ENCODE measurements at places on chromosomes 11 and 22.

DNA sequence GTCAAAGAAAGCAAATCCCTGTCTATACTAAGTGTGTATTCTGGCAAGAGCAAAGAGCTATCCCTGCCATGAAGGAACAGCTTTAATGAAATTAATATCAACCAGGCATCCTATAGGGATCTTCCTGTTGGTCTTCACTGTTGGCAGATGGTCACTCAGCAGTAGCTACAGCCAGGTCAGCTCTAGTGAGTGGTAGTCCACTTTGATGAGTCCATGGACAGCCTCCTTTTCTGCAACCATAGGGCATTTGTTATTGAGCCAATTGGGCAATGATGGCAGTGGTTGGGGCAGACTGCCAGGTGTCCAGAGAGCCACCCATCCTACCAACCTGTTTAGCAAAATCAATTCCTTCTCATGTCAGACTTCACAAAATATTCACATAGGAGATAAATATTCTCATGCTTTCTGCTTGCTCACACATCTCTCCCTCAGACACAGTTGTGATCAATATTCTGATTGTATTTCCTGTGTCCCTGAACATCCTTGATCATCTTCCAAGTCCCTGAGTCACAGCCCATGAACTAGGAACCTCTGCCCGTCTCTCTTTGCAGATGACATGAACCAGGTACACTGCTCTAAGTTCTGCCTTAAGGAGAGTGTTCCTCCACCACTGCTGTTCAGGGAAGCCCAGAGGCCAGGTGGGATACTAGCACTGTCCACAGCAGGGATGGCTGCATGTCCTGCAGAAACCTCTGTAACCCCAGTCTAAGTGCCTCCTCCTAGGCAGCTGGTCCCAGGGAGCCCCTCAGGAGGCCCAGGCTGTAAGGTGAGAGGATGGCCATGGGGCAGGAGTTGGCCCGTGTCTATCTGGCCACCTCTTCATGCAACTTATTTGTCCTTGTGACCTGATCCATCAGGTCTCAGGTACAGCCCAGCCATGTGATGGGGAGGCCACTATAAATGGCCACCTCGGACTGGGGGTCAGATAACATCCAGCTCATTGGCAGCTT lies 74.2 kb upstream of the IGLL5 start:
- DNase-seq: no peak

DNA sequence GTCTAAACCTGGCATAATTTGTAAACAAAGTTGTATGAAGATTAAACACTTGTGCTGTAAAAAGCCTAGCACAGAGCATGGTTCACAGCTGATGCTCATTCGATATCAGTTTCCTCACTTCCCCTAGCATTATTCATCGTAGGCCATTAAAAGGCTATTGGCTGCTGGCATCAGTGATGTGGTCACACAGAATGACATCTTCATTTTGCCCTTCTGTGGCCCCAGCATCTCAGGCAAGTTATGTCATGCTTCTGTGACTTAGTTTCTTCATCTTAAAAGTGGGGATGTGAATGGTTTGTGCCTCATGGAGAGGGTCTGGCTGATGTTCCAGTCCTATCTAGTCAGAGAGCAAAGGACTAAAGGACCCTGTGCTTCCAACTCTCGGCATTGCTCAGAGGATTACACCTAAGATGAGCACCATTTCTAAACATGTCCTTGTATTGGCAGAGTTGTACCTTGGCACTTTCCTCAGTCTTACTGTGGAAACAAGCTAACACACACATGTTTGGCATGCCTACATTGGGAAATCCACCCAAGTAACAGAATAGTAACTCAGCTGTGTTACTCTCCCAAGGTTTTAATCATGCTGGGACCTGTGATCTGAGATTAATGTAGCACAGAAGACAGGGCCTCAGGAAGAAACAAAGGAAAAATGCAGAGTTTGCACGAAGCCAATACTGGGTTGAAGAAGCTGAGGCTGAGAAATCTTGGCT lies 83.5 kb upstream of the OR9Q1 start:
- no peak for DNase-seq

GRCh38 chr11:128494418-128495332 lies 92.7 kb downstream of the ETS1 start:
- no peak for DNase-seq

DNA sequence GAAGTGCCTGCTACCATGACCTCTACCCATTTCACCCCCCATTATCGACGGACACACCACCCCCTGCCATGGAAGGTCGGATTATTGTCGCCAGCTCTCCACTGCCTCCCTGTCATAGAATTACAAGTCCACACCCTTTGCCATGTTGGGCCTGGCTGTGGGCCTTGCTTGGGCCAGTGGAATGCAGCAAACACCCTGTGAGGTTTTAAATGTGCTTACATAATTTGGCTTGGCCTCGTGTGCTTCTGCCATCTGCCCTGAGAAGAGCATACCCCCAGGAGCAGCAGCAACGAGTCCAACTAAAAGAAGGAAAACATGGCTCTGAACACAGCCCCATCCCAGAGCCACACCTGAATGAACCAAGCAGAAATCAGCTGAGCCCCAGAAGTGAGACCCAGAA lies 94.1 kb upstream of the PRDM11 start:
- DNase-seq: no peak

GRCh38 chr11:107840129-107840484 lies 18.5 kb downstream of the SLC35F2 start:
- no peak for DNase-seq

- DNase-seq: peak; percentile 13
Measured at GRCh38 chr11:12893787-12894672, 115.1 kb upstream of the RASSF10 start.

DNA sequence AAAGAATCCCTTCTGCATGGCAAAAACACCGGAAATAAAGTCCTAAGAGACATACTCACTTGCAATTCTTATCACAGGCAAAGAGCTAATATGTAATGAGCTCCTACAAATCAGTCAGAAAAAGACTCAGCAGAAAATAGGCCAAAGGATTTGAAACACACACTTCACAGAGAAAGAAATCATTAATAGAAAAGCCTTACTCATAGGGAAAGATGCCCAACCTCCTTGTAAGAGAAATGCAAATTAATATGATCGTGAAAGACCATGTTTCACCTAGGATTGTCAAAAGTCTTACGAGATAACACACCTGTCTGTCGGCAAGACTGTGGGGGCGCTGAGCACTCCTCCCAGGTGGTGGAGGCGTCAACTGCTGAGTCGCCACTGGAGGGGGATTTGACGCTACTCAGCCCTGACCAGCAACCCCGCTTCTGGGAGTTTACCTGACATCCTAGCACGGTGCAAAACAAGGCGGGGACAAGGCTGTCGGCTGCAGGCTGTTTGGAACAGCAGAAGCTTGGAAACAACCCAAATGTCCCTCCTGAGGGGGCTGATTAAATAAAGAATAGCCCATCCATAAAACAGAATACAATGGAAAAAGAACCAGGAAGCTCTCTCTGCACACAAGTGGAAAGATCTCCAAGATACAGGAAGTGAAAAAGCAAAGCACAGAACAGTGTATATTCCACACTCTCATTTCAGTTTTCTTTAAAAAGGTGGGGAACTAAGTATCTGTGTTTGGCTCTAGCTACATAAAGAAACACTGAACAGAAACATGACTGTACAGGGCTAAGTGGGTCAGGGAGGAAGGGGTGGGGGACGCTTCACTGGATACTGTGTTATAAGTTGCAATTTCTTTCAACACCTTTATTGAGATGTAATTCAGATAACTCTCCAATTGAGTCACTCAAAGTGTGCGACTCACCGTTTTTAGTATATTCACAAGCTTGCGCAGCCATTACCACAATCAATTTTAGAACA lies 11.5 kb downstream of the CSNK1E start:
- no peak for DNase-seq

- DNase-seq: no peak
Measured at GRCh38 chr11:134517115-134517514, 105.1 kb upstream of the B3GAT1 start.
